ENCODE measurements at places on chromosomes 4 and X. TPM values are rescaled to one million over a fixed set of nuclear protein-coding genes. Genes with fewer than 3 reads are reported as not detected.

- peak; percentile 45 for DNase-seq
Observed at GRCh38 chr4:30757357-30757756, 37.2 kb downstream of the PCDH7 start.

GRCh38 chr4:121096629-121097028 is 24.3 kb upstream of the NDNF start:
- peak; percentile 44 for DNase-seq

- DNase-seq = peak; percentile 14
Observed at GRCh38 chr4:186190581-186191199, 677 bp upstream of the CYP4V2 start.

DNA sequence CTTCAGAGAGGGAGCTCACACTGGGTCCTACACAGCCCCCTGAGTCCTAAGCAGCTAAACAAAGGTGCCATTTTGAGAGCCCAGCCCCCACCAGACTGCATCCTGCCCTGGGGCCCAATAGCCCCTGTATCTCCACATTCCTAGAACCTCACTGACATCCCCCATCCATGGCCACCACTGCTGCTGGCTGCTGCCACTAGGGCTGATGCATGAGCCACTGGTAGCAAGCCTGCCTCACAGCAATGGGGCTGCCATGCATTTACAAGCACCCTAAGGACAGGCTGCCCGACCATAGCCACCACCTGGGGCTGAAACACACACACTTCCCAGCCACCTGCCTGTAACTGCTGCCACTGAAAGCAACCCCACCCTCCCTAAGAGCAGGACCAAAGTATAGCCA is 26.5 kb upstream of the TRO start:
- no peak for DNase-seq

DNA sequence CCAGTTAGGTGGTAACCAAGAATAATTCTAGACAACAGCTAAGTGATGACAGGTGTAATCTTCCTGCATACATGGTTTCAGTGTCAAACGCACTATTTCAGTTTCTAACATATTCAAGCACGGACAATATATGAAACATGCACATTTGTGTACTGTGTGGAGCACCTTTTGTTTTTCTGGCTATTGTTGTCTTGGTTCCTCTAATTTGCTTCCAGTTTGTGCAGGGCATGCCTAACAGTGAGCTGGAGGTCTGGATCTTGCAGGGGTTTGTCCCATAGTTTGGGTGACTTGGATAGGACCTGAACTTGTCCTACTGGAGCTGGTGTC is 70.5 kb upstream of the TBC1D9 start:
- no peak for DNase-seq

- DNase-seq = no peak
Observed at GRCh38 chr4:110294165-110294564, 95.8 kb upstream of the ELOVL6 start.

- DNase-seq = no peak
Observed at GRCh38 chrX:102739657-102740056, 19.1 kb downstream of the GPRASP3 start.

- peak; percentile 38 for DNase-seq
Observed at GRCh38 chr4:119113033-119113655, 22.5 kb upstream of the MYOZ2 start.

DNA sequence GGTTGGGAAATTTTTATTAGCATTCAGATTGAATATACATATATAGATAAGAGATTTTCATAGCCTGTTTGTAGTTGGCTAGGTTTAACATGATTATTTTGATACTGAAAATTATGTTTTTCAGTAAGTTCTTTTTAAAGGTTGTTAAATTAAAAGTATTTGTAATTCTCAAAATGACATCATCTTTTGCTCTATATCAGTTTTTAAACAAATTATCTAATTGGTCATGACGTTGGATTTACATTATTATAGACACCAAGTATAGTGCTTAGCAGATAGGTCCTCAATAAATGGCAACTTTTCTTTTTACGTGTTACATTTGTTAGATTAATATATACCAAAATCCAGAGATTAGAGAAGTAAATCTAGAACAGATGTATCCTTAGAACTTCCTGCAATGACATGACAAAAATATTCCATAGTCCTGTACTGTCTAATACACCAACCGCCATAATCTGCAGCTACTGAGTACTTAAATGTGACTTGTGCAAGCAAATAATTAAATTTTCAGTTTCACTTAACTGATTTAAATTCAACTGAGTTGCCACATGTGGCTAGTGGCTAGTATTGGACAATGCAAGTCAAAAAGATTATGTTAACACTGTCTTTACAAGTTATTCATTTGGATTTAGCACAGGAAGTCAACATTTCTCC is 1613.1 kb upstream of the TENM3 start:
- no peak for DNase-seq

GRCh38 chr4:83613994-83614393 is 78.1 kb downstream of the GPAT3 start:
- DNase-seq = no peak

GRCh38 chrX:17546356-17546755 is 171.4 kb downstream of the NHS start:
- DNase-seq = no peak

DNA sequence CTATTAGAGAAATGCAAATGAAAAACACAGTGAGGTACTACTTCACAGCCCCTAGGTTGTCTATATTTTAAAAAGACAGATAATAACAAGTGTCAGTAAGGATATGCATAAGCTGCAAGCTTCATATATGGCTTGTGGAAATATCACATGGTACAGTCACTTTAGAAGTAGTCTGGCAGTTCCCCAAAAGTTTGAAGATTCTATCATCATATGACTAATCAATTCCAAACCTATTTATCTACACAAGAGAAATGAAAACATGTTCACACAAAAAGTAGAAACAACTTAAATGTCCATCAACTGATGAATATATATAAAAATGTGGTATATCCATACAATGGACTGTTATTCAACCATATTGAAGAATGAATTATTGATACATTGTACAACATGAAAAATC is 185.8 kb upstream of the STK26 start:
- no peak for DNase-seq

DNA sequence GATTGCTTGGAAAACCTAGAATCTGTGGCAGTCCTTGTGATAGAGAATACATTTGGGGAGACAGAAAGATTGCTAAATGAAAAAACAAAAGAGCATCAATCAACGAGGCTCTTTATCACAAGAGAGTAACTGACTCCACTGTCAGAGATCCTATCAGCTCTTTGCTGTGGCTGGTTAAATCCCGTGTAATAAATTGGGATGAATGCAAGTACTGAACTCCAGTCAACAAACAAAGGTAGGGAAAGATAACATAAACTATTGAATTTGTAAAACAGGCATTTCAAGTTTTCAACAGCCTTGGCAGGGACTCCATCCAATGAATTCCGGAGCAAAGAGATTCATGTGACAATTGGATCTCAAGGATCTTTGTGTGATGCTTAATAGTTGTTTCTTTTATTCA is 21.3 kb downstream of the MMRN1 start:
- no peak for DNase-seq

GRCh38 chr4:154642373-154643009 is 30.0 kb upstream of the FGG start:
- DNase-seq = no peak

GRCh38 chr4:53557669-53558064 is 33.6 kb downstream of the LNX1 start:
- no peak for DNase-seq

DNA sequence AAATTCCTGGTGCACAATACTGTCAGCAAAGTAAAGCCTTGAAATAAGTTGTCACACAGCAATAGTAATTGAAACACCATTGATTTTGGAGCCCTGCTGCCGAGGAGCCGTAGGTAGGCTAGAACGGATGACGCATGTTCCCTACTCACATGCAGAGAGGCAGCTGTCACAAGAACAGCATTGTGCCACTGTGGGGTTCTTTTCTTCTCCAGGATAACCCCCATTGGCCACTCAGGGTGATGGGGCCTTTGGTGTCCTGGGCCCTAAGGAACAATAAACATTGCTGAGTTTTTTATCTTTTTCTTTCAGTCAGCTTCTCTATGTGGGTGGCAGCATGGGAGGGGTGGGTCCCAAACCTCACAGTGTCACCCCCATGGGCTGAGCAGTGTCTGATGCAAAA is 542.3 kb downstream of the BCOR start:
- no peak for DNase-seq

- DNase-seq = no peak
Observed at GRCh38 chrX:136867518-136867917, 13.0 kb downstream of the RBMX start.

DNA sequence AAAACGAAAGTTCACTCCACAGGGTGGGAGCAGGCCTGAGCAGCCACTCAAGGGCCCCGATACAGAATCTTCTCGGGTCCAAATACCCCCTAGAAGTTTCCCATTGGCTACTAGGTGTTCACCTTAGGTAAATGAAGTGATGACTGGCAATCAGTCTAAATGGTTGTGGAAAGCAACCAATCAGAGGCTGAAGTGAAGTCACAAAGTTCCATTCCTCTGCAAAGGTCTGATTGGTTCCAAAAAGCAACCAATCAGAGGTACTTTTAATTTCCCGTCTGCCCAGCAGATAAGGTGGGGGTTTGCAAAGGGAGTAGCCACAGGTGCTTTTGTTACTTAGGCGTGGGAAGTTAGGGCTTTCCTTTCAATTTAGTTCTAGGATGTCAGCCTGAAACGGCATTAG is 58.2 kb upstream of the NKAP start:
- DNase-seq = no peak

GRCh38 chr4:146155152-146155724 is 20.3 kb upstream of the LSM6 start:
- no peak for DNase-seq

GRCh38 chrX:52504551-52504950 is 8.9 kb downstream of the XAGE1A start:
- no peak for DNase-seq

- peak; percentile 14 for DNase-seq
Observed at GRCh38 chrX:7983581-7983980, 56.4 kb upstream of the PNPLA4 start.

- DNase-seq = no peak
Observed at GRCh38 chrX:8377041-8377440, 87.6 kb upstream of the VCX3B start.

- DNase-seq = peak; percentile 35
Observed at GRCh38 chr4:113292371-113293042, 243.1 kb downstream of the ANK2 start.

- DNase-seq = peak; percentile 17
Observed at GRCh38 chrX:52422884-52423283, 54.1 kb downstream of the XAGE2 start.

GRCh38 chrX:63884821-63885790 is 100.1 kb upstream of the ARHGEF9 start:
- DNase-seq = no peak

DNA sequence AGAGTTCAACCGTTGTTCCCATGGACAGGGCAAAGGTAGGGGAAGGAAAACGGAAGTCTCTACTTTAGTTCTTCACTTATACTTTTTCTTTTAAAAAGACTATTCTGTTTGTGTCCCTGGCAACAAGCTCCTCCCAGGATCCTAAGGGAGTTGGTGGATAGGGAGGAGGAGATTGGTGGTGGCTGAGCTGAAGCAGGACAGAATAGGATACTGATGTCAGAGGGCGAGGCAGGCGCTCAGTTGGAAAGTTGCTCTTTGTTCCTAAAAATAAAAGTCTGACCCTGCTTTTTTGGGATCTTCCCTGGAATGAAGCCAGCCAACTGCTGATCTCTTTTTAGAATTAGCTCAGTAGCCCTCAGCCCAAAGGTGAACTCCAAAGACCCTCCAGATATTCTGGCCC is 104.7 kb downstream of the MGST2 start:
- peak; percentile 33 for DNase-seq

DNA sequence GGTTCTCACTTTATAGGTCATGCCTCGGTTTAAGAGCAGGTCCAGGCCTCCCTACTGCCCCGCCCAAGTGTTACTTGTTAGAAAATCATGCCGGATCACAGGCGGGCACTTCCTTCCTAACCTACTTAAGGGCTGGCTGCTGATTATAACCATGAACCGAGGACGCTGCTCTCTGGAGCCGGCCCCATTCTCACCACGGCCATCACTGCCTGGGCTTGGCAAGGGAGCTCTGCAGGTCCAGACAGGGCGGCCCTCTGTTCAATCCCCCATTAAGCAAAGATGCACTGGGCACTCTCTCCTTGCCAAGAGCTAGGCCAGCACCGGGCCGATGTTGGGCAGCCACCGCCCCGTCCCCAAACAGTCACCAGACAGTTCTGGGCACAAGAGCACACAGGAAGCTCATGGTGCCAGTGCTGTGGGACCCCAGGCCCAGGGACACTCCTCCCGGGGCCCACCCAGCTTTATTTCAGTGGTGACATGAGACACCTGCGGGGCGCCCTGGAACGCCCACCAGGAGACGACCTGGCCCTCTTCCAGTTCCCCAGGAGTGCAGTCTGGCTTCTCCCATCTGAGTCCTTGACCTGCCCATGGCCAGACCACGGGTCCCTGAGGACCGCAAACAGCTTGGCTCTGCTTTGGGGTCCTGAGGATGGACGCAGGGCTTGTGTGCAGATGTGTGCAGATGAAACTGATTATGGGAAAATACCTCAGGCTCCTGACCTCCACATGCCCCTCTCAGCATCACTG is 44.0 kb downstream of the ABLIM2 start:
- DNase-seq = no peak

DNA sequence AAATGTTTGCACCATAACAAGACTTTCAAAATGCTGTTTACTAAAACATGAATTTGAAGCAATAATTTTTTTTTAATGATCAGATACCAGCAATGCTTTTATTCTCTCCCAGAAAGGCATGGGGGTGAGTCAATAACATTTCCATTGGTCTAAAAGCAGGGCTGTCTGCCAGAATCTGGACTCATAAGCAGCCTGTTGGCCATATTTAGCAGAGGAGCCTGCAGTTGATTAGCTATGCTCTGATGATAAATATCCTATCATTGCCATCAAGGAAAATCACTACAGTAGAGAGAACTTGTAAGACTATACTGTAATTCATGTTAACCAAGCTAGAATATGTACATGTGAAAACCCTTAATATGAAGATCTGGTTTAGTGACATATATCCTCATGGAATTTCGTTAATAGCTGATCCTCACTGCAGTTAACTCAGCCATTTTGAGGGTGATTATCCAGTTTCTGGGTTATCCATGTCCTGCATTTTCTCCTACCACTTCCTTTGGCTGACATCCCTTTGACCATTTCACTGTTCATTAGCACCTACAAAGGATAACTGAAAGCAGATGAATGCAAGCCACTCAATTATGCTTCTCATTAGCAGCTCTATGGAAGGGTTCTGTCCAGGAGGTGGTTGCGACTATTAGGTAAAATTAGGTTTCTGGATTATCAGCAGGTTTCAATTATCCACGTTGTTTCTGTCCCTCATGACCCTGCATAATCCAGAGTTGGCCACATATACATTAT is 72.9 kb upstream of the DIAPH2 start:
- no peak for DNase-seq

GRCh38 chrX:153568451-153569011 is 30.4 kb downstream of the CCNQ start:
- DNase-seq = no peak

GRCh38 chr4:158837527-158838141 is 68.8 kb downstream of the FNIP2 start:
- DNase-seq = no peak

Gene ADGRG4
- total RNA-seq = 0.72 TPM

Gene IQCM
- not detected for total RNA-seq

Gene FGA
- total RNA-seq = 3.6 TPM

Gene PFKFB1
- total RNA-seq = not detected

Gene DHRSX
- total RNA-seq = 16.1 TPM

Gene TMPRSS11D
- 16.6 TPM for total RNA-seq

Gene NSG1
- 17.6 TPM for total RNA-seq

Gene FRAS1
- total RNA-seq = 47.7 TPM

Gene KCNE5
- total RNA-seq = not detected

Gene MAGIX
- 0.24 TPM for total RNA-seq

Gene CXorf49
- not detected for total RNA-seq

Gene PHEX
- 0.24 TPM for total RNA-seq

Gene SMARCA1
- 81.9 TPM for total RNA-seq

Gene TGIF2LX
- total RNA-seq = 0.72 TPM

Gene EXOSC9
- 14.2 TPM for total RNA-seq

Gene POU3F4
- not detected for total RNA-seq

Data from umbilical cord (tissue), 2 donors.